Pulmonary artery endothelial cell (primary cell): ENCODE measurements at places on chromosomes 12 and 14. TPM values are rescaled to one million over a fixed set of nuclear protein-coding genes. Genes with fewer than 3 reads are reported as not detected.
A peak's percentile ranks its signal among the peaks of the same experiment; 100 is the strongest.

The NDUFB1 gene
- total RNA-seq, result 140 and 236 TPM in 2 replicates

The SLC5A8 gene
- total RNA-seq, result not detected in 2 replicates

The PPFIA2 gene
- 0.40 TPM in 1 of 2 replicates, not detected in the other for total RNA-seq

DNA sequence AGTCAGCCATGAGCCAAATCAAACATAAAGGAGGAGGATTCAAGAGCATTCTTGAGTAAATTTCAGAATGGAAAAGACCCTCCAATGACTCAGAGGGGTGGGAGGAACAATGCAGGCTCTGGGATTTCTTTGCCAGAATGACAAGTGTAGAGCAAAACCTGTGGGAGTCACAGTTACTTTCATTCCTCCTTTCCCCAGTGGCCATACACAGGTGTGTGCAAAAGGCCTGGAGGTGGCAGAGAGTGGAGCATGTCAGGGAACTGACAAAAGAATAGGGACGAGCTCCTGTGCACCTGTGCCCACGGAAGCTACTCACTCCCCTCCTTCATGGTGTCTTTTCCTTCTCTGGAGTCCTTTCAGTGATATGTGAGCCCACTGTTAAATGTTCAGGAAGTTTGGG lies 9.4 kb upstream of the CIPC start:
- DNase-seq, result no peak

- peak; percentile 85 for DNase-seq
Measured at GRCh38 chr14:85529803-85530574, at the start of gene FLRT2. Gene FLRT2 (plus strand): TSS chr14:85530144. CDS start chr14:85621515, 91,371 bp downstream.

The OR4N5 gene
- total RNA-seq, result not detected in 2 replicates

DNA sequence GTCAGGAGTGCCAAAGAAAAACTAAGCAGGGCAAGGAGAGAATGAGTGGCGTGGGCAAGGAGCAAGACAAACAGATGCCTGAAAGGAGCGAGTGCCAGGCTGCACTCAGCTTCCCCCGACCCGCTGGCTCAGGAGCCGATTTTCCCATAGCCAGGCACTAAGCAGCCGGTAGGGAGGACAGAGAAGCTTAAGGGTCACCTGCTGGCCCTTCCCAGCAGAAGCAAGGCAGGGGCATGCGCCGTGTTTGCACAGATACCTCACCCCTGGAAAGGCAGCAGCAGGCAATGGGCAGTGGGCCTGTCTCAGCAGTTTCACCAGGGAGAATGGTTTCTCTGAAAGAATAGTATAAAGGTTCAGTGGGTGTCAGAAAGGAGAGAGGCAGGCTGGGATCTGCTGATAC lies 104.9 kb upstream of the FKBP4 start:
- no peak for DNase-seq

DNA sequence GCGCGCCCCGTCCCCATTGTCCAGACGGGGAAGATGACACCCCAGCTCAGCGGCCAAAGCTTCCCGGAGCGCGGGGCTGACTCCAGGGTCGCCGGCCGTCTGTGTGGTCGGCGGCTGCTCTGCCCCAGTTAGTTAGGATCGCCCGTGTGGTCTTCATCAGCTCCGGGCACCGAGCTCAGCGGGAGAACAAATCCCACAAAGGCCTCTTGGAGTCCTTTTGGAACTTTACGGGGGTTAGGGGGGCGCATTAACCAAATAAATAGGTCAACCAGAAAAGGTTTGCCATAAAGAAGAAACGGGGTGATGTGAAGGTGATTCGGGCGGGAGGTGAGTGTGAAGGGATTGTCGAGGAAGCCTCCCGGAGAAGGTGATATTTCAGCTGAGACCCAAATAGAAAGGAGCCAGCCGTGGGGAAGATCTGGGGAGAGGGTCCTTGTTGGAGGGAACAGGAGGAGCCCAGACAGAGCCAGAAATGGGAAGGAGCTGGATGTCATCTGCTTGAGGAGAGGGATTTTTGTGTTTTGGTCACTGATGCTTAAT lies 697 bp downstream of the ATP6V0A2 start:
- DNase-seq, result no peak

- DNase-seq, result no peak
Measured at GRCh38 chr12:43736927-43737440, 21.6 kb downstream of the PUS7L start.

The CRIP1 gene
- 0.46 and 1.4 TPM in 2 replicates for total RNA-seq

DNA sequence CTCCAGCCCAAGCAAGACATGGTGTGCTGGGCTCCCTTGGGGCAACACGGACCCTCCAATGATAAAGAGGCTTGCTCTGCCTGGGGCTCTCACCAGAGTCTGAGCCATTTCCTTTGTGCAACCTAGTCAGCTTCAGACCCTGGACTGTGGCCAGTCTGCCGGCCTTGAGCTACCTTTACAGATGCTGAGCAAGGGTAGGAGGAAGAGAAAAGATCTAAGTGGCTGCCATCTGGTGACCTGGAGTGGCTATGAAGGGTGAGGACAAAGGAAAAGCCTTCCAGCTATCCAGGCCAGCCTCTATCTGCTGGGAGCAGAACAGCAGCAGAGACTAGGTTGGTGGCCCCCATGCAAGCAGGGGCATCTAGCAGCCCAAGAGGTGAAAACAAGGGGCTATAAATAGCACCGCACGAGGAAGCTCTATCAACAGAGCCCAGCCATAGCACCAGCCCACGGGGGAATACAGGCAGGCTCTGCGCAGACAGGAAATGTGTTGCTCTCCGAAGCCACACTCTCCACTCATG lies 230.1 kb downstream of the FOXN3 start:
- DNase-seq, result no peak

DNA sequence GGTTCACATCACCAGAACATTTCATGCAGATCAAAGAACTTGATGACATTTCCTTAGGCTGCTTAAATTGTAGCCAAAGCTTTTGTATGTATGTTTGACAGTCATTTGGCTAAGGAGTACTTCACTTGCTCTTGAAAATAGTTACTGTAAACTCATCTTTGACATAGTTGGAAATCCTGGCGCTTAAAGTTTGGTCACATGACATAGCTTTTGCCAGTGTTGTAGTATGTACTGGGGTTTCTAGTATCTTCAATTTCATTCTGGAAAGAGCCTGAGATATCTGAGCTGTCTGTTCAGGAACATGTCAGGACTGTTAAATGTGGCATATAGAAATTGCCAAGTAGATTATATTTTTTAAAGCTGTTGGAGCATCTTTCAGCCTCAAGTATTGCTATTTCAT lies 55.7 kb downstream of the WDR20 start:
- no peak for DNase-seq

DNA sequence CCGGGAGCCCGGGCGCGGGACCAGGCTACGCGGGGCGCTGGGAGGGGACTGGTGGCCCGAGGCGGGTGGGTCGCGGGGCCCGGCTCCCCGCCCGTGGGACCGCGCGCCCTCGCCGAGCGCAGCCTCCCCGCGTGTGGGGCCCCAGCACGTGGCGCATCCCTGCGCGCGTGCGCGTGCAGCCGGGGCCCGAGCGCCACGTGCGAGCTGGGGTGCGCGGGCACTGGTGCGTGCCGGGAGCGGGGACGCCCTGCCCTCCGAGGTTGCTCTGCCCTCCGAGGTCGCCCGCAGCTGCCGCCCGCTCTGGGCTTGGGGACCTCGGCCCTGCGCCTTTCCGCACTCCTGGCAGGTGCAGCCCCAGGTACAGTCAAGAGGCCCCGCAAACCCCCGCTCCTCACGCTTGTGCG lies 365 bp upstream of the CCDC88C start:
- no peak for DNase-seq

- DNase-seq, result peak; percentile 35
Measured at GRCh38 chr14:52834440-52834842, 43.0 kb upstream of the GNPNAT1 start.

DNA sequence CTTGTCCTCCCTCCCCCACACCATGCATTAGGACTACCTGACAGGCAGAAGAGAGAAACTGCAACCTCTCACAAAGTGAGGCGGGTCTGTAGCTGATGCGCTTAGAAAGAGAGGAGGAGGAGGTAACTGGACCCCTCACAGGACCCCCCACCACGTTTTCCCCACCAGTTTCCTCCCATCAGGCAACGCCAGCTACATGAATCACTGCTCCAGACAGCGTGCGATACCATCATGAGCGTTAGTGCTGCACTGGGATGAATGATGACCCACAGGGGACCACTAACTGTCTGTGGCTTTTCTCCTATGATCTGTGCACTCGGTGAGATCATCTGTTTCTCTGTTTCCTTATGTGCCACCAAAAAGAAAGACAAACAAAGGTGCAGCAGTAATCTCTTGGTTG lies 77.7 kb downstream of the KCNK10 start:
- DNase-seq, result no peak

DNA sequence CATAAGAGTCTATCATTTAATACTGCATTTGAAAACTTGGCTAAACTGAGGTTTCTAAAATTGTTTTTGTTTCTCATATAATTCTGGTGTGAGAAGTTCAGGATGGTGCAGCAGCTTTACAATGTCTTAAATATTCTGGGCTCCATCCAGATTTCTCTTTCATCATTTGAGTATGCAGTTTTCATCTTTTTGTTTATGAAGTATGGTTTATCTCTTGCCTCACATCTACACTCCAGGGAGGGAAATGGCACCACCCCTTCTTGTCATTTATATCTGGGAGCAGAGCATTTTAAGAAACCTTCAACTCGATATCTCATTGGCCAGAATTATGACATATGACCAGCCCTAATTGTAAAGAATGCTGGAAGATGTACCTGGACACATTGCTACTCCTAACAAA lies 24.3 kb downstream of the GEMIN2 start:
- no peak for DNase-seq

DNA sequence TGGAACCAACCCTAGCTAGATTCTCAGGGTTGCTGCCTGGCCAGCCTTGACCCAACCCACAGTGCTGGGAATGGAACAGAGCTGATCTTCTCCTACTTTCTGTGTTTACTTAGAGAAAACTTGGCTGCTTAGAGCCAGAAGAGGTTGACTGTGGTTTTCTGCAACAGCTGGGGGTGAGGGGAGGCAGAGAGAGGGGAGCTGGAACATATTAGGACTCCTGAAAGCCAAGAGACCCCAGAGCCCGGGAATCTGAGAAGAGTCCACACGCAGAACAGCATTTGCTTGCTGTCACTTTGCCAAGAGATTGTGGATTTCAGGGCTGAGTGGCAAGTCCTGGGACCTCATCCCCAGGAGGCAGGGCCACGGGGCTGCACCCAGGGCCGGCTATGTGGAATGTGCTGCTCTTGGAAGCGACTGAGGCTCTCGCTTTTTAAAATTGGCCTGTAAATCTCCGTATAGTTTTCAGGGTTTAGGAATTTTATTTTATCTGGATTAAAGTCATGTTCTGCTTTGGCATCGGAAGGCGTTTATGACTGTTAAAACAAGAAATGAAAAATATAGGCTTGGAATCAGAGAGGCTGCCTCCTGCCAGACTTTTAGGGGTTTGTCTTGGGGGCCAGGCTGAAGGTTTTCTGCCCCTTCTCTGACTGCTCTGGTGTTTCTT lies 22.3 kb upstream of the MED13L start:
- no peak for DNase-seq

The NINJ2 gene
- total RNA-seq, result 0.66 and 1.2 TPM in 2 replicates

DNA sequence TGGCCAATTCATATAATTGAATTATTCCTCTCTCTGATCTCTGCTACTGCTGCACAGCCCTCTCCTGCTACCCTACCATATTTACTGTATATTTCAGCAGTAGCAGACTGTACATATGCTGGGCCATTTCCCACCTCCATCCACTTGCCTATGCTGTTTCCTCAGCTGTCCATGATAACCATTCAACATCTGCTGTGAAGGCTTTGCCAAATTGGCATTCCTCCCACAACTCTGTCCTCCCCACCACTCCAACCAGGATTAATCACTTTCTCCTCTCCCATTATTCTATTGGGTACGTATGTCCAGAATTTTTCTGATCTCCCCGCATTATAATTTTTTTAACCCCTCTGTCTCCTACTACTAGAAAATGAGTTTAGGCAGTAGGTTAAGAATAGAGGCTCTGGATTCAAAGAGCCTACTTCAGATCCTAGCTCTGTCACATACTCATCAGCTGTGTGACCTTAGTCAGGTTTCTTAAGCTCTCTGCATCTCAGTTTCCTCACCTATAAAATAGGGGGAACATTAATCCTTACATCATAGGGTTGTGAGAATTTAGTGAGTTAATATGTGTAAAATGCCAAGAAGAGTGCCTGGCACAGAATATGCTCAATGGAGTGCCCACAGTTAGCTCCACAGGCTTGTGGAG lies 123.3 kb downstream of the KICS2 start:
- peak; percentile 40 for DNase-seq

The STK38L gene
- total RNA-seq, result 26.6 and 34.2 TPM in 2 replicates

GRCh38 chr14:71764701-71765382 lies 167.4 kb upstream of the RGS6 start:
- no peak for DNase-seq

The RNASE3 gene
- not detected in 2 replicates for total RNA-seq
